ENCODE measurements at places on chromosomes 1 and 21.

DNA sequence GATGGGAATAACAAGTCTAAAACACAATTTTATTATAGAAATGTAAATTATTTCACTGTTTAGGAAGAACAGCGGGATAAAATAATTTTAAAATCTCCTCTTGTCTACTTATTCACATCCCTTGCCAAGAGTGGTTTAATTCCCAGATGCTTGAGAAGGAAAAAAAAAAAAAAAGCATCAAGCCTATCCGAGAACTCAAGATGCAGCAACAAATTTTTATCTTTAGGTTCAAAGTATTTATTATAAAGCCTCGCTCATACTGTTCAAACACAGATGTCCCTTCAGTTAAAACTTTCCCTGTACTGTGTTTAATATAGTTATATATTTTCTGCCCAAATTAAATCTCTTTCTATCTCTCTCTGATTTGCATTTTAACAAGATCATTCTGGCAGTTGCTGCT, 1615.8 kb downstream of the PLA2G4A start:
- no peak for DNase-seq

GRCh38 chr1:2239384-2239985, 11.4 kb downstream of the SKI start:
- DNase-seq = no peak

GRCh38 chr1:41097105-41097504, 75.6 kb upstream of the SLFNL1 start:
- DNase-seq = no peak

GRCh38 chr1:185448591-185449186, 131.6 kb upstream of the IVNS1ABP start:
- DNase-seq = no peak

DNA sequence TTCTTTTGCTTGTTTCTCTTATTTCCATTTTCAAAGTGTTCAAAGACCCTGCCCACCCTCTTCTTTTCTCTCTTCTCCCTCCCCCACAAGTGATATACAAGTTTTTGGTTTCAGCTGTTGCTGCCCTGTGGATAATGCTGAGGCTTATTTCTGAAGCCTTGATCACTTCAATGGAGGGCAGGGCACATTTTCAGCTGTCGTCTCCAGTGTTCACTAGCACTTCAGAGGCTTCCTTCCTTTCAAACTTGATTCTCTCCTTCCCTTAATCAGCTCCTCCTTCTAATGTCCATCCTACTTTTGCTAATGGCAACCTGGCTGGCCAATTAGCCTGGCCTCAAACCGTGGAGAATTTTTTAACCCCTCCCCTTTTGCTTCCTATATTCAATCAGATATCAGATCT, 435.7 kb upstream of the RUNX1 start:
- DNase-seq = no peak
